ENCODE measurements at places on chromosomes 4 and X.

GRCh38 chr4:114136069-114136468, 156.6 kb upstream of the ARSJ start:
- DNase-seq: peak; percentile 12

GRCh38 chr4:7530082-7530481, 95.4 kb upstream of the PSAPL1 start:
- DNase-seq: no peak

DNA sequence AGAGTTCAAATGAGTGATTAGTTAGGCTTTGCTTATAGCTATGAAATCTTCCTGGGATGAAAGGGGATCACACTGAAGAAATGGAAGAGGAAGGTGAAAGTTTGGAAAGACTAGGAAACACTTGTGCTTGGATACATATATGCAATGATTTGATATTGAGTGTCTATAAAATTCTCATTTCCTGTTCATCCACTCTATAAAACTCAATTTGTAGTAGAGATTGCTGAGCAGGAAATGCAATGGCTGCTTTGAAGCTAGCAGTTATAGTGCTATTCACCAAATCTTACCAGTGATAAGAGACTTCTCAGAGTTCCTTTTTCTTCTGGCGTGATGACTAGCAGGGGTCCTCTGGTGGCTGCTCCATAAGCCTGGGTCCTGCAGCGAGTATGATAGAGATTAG, 128.1 kb upstream of the HPF1 start:
- no peak for DNase-seq

DNA sequence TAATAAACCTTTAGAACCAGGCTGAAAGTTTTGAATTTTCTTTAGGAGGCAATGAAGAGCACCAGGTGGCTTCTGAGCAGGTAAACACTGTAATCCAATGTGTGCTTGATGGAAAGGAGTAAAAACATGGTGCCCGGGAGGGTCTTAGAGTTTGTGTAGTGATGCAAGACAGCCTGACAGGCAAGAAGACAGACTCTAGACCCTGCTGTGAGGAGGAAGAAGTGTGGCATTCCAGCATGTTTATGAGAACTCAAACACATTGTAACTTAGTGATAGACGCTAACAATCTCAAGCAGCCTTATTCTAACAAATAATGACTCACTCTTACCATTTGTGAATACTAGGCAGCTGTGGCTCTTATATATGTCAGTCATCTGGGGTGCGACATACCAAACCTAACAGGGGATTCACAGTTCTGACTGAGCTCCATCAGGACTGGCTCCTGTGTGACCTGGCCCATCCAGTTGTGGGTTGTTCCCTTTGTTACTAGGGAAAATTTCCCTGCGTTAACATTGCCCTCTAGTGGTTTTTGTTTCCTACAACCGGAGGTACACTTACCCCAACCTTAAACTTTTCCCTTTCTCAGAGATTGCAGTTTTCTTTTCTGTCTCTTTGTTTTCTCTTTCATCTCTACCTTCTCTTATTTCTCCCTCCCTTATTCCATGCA, 53.8 kb downstream of the VSIG4 start:
- peak; percentile 3 for DNase-seq

Measured in GM04503 (cell line).